Left lung (tissue), 14 donors: ENCODE measurements at places on chromosomes 1 and 21.

- no peak for DNase-seq
Observed at GRCh38 chr1:207027921-207028320, 4.6 kb downstream of the C1orf116 start.

- no peak for DNase-seq
Observed at GRCh38 chr1:212269306-212269705, 15.9 kb upstream of the PPP2R5A start.

- no peak for DNase-seq
Observed at GRCh38 chr1:186183970-186184628, 191.0 kb downstream of the TPR start.

GRCh38 chr1:205567716-205568115 lies 63.2 kb downstream of the CDK18 start:
- DNase-seq = no peak

DNA sequence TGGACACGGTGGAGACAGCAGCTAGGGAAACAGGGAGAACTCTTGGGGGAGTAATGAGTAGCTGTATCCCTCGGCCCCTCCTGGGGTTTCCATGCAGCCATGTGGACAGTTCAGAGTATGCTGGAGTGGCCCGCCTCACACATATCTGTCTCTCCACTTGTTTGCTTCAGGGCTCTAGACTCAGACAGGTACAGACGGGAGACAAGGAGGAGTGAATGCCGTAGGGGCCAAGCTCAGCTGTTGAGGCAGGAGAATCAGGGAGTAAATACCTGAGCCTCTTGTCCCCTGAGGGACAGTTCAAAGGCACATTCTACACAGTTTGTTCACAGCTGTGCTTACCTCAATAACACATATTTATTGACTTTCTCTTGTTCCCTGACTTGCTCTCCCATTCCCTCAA lies 7.7 kb upstream of the PTGFRN start:
- DNase-seq = no peak
